PC-3 (cell line): ENCODE measurements at places on chromosomes 1 and 21.

GRCh38 chr21:29125191-29125590, 5.3 kb upstream of the MAP3K7CL start:
- DNase-seq: no peak

- peak; percentile 93 for DNase-seq
Observed at GRCh38 chr1:20612221-20612746, 21.0 kb upstream of the PINK1 start.

DNA sequence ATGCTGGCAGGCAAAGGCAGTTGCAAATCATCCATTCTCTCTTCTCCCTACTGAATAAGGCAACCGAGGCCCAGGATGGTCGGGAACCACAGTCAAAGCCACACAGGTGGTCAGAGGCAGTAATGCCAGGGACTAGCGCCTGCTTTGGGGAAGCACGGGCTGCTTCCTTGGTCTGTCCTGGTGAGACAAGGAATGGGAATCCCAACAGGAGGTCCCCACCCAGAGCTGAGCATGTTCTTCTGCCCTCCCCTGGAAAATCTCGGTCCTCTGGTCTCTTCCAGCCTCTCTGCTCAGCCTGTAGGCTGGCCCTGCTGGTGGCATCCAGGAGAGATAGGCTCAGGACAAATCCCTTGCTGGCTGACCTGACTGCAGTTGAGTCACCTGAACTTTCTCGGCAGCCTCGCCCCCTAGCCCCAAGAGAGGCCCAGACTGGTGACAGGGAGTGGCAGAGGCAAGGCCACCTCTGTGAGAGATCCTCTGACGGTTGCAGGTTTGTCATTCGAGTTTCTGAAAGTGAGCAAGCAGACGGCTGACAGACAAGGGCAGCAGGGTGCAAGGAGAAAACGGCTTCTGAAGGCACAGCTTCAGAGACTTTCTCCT, 5.8 kb downstream of the OLIG1 start:
- DNase-seq: no peak

GRCh38 chr1:94408104-94408830, 9.9 kb upstream of the ABCD3 start:
- no peak for DNase-seq

- DNase-seq: peak; percentile 100
Observed at GRCh38 chr21:43585924-43586413, 73.3 kb downstream of the HSF2BP start.

GRCh38 chr1:244302876-244303609, 148.7 kb downstream of the ADSS2 start:
- DNase-seq: peak; percentile 80
